ENCODE measurements at places on chromosomes 16 and 17.

GRCh38 chr17:82149401-82150099, 51.5 kb upstream of the FASN start:
- no peak for DNase-seq

GRCh38 chr16:69393898-69394849, 8.4 kb upstream of the TERF2 start:
- DNase-seq = no peak

DNA sequence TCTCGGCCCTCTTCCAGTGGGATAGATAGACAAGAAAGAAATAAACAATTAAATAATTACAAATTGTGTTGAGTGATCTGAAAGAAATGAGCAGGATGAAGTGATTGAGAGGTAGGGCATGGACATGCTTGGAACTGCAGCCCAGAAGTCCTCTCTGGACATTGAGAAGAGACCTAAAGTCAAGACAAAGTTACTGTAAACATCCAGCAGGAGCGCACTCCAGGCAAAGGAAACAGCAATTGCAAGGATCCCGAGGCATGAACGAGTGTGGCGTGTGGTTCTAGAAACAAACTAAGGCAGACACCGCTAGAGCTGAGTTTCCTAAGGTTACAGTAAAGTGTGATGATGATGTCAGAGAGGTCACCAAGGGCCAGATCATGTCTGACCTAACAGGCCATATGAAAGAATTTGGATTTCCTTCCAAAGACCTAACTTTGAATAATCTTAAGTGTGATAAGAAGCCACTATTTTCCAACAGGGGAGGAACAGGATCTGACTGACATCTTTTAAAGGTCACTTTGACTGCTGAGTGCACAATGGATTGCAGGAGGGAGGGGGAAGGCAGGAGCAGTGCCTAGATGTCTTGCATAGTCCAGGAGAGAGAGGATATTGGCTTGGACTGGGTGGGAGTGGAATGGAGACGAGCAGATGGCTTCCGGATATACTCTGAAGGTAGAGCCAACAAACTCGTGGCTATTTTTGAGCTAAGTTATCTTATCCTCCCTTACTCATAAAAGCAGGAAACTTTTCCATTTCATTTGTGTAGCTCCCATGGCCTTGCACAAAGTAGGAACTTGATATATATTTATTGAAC, 19.0 kb downstream of the ABCC12 start:
- DNase-seq = no peak

GRCh38 chr17:54891176-54891821, 9.4 kb upstream of the TOM1L1 start:
- DNase-seq = no peak

- no peak for DNase-seq
Observed at GRCh38 chr16:28845293-28845692, 855 bp downstream of the TUFM start.

DNA sequence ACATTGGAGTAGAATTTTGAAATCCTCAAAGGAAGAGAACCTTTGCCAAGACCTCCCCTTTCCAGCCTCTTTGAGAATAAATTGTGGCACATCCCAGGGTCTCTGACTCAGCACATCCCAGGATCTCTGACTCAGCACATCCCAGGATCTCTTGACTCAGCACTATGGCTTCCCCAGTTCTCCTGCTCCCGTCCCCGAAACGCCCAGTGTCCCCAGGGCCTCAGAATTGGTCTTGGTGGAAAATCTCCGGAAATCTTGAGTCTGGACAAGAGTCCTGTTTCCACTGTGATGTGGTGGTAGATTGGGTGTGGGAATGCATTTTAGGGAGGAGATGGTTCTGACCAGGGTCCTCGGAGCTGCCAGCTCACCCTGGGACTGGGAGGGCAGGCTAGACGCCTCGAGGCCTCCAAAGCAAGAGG, 19.2 kb downstream of the PLXDC1 start:
- no peak for DNase-seq

DNA sequence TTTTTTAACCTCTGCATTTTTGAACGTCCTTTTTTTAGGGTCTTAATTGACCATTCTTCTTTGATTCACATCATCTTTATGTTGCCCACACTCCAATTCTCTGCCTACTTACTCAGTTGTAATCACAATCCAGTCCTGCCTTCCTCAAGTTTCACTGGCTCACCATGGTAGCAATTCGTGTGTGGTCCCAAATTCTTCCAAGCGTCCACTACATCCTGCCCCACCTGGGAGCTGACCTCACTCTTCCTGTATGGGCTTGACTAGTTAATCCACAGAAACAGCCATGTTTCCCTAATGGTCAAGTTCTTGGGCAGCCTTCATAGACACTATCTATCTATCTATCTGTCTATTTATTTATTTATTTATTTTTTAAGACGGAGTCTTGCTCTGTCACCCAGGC, 7.1 kb downstream of the TLCD2 start:
- no peak for DNase-seq

DNA sequence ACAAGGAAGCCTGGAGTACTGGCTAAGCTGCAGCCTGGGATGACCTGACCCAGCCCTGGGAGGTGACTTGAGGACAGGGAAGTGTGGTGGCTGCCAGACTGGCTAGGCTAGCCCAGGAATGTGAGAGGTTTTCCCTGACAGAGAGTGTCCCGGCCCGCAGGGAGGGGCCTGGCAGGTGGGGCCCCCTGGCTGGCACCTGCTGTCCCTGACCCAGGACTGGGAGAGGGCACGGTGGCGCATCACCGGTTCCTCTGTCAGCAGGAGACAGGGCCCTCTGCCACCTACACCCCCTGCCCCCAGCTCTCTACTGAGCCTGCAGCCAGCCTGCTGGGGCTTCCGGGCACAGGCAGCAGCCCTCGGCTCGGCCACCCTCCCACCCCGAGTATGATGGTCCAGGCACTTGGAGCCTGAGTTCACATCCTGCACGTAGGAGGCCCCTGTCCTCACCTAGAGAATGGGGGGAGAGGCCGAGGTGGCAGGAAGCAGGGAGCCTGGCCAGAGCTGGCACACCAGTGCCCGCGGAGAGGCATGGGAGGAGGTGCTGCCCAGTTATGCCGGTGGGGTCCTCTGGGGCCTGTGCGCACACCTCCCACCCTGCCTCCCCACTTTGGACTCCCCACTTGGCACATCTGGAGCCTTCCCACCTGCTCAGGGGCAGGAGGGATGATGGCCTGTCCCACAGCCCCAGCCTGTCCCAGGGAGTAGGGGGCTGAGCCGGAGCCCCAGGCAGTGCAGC, 528 bp downstream of the PRSS27 start:
- no peak for DNase-seq

- no peak for DNase-seq
Observed at GRCh38 chr17:43673516-43674323, 12.0 kb upstream of the MEOX1 start.

GRCh38 chr17:58325976-58326468, 2.6 kb downstream of the TSPOAP1 start:
- DNase-seq = no peak

GRCh38 chr16:74667255-74667700, 601 bp upstream of the RFWD3 start:
- no peak for DNase-seq

GRCh38 chr17:2871205-2871604, 75.0 kb downstream of the RAP1GAP2 start:
- DNase-seq = no peak

DNA sequence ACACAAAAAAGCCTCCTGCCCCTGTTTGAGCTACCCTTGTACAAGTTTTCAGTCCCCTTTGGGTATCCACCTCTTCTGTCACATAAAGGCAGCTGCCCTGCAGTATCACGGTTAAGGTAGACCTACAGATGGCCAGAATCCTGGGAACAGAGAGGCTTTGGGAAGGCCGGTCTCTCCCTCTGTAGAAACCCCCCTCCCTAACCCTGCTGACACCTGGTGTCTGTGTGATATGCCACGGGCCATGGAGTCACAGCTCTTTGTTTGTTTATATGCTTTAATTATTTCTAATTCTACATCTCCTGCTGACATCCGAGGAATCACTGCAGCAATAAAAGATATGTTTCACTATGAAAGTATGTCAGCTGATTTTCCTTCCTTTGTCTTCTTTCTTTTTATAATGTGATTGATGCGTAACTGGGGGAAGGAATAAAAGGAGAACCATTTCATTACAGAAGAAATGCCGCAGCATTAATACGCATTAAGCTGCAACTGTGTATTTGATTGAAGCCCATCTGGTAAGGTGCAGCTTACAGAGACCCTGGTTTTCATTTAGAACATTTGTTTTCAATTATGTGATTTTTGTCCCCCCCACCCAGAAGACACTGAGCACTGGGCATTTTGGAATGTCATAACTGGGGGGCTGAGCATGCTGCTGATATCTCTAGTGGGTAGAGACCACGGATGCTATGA, 142.1 kb downstream of the SLC39A11 start:
- DNase-seq = peak; percentile 20
